SW480 (cell line): ENCODE measurements at places on chromosomes 6 and 20.

- DNase-seq = no peak
Observed at GRCh38 chr20:56257604-56258003, 9.1 kb downstream of the MC3R start.

DNA sequence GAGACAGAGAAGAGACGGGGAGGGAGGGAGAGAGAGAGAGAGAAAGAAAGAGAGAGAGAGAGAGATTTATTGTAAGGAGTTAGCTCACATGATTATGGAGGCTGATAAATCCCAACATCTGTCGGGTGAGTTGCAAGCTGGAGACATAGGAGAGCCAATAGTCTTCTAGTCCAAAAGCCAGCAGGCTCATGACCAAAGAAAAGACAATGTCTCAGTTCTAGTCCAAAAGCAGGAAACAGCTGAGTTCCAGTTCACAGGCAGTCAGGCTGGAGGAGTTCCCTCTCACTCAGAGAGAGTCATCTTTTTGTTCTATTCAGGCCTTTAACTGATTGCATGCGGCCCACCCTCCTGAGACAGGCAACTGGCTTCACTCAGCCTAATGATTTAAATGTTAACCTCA is 416.6 kb downstream of the PREX1 start:
- DNase-seq = no peak

DNA sequence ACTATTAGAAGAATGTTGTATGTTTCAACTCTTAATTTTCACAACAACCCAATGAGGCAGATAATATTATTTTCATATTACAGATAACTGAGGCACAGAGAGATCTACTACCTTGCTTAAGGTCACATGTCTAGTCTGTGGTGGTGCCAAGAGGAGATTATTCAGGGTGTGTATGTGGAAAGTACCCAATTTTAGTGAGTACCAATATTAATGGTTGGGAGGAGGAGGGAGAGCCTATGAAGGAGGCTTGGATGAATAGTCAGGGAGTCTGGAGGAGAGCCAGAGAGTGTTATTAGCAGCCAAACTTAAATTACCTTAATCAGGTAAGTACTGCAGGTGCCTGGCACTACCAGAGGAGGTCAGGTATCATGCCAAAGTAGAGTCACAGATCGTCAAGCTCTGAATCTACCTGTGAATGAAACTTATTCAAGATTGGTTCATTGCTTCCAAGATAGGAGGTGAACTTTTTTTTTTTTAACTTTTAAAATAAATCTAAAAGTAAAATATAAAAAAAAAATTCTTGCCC is 10.9 kb upstream of the CALHM6 start:
- DNase-seq = no peak

DNA sequence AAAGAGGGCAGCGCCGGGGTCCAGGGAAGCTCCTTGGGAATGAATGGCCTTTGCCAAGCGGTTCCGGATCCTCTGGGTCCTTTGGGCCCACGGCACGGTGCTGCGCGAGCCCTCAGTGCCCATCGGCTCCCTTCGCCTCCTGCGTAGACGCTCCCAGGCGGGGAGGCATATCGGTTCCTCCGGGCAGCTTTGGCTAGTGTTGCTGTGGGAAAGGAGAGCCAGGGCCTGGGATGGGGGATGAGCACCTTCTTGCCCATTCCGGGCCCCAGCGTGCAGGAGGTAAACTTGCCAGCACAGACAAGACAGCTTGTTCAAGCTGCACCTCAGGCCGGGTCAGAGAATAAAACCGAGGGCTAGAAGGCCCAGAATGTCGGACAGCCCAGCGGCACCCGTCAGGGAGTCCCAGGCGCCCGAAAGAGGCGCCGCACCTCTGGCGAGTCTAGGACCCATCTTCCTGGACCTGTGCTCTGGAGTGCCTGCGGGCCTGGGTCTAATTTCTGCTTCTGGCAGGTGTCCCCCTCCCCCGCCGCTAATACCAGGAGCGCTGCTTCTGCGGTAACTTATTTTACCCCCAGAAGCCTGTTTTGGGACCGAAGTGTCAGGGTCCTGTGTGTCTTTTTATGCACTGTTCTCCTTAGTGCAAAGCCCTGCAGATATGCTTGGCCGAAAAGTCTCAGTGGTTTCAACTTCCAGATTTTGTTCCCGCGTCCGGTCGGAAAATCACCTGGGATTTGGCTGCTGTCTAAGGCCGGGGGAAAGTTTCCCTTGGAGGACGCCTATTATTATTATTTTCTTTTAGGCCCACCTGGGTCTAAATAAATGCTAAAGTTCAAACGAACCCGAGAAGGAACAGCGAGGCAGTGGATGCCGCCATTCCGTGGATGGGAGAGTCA is 1.7 kb upstream of the TFAP2C start:
- DNase-seq = no peak

- DNase-seq = no peak
Observed at GRCh38 chr6:121435444-121436069, at the start of gene GJA1. Gene GJA1 (plus strand): TSS chr6:121435646. CDS start chr6:121446848, 11,202 bp downstream.

DNA sequence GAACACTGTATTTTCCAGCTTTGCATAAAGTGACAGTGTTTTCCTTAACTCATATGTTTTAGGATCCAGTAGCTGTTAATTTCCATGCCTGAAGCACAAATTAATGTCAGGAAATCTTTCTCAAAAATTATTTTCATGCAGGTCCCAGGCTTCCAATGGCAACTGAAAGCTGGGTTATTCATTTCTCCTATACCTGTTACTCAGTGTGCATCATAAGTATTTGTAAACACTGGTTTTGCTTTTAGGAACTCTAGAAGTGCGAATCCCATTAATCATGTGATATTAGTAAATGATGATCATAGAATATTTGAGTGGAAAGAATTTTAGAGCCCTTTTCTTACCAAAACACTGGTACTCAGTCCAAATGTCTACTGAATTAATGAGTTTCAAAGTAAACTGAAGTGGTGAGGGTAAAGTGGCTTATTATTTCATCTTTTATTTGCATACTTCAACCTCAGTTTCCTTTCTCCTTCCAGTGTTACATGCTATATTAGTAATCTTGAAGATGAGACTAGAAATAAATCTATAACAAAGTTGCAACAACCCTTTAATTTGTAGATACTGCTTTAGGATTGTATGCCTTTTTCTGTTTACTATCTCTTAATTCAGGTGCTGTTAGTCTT is 124.0 kb downstream of the ZFAND3 start:
- no peak for DNase-seq

DNA sequence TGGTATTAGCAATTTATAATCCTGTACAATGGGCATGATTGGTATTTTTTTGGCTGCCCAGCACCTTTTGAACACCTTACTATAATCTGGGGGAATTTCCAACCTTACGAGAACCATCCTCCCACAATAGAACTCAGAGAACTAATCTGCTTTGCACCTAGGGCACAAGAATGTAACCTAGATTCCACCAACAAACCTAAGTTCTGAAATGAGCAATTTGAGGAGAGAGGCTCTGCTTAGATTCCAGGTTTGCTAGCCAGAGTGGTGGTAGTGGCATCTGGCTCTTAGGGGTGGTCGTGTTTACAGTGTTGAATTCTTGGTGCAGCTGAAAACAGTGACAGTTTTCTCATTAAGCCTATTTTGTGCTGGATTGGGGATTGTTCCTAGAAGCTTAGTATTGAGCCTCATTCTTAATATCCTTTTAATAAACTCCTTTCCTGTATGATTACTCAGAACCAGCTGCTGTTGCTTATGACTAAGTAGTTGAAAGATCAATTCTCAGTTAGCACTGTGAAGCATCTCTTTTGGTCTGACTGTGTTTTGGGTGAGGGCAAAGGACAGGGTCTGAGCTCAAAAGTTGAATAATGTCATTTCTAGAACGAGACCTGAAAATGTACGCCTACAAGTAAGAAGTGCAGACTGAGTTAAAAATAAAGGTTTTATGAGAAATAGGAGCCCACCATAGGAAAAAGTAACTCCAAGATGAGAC is 385.6 kb downstream of the CDKAL1 start:
- no peak for DNase-seq
